Stimulated activated CD4-positive, alpha-beta T cell treated with anti-CD3 and anti-CD28 coated beads, Interleukin-12 subunit alpha, Interleukin-12 subunit beta, amount 100 ng/mL, for 24 hours (primary cell): ENCODE measurements at places on chromosomes 11 and 22.

- no peak for DNase-seq
Observed at GRCh38 chr11:134751031-134751585, 339.1 kb upstream of the B3GAT1 start.

DNA sequence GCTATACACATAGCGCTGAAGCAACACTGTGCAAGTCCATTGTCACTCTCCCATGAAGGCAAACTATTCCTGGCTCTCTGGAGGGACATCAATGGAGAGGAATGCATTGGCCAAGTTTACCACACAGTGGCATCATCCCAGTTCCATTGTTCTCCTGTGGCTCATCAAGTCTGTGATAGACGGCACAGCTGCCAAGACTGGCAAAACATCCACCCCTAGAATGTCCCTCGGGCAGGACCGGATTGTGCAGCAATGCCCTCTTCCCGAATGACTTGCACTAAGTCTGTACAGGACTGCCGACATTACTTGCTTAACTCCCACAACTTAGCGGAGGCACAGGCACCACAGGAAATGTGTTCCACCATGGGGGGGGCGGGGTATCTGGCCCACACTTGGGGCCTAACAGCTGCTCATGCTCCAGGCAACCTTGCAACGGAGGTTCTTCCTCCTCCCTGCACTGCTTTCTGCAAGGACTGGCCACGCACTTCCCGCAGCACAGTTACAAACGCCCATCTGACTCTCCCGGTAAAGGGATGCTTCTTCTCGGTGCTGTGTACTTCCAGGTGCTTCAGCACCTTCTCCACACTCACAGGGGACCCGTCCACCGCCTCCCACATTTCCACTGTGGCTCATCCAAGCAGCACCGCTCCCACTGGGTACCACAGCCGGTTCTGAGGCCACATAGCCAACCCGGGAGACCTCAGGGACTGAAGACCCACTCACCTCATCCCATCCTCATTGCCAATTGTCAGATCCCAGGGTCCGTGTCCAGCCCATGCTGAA, 1309.6 kb upstream of the RAG2 start:
- no peak for DNase-seq

DNA sequence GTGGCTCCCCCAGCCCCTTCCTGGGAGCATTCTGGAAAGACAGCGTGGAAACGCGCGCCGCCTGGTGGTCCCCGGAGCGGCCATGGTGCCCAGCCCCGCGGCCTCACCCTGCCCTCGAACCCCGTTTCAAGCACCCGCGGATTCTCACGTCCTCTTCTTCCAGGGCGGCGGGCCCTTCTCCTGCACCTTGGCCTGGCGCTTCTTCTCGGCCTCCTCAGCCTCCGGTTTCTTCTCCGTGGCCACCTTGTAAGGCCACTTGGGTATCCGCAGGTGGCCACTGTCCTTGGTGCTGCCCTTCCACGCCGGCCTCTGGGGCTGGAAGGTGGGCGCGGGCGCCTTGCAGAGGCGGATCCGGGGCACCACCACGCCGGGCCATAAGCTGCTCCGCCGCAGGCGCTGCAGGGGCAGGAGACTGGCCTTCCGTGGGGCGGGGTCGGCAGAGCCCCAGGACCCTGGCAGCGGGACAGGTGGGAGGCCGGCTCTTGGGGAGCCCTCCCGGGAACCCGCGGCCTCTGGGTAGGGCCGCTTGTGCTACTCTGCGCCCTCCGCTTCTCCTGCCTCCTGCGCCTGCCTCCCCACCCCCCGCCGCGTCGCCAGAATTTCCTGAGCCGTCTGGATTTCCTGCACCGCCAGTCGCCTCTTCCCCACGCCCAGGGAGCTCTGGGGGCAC, 83.4 kb downstream of the TRIM51G start:
- DNase-seq = no peak

- DNase-seq = no peak
Observed at GRCh38 chr11:61869708-61870451, 21.5 kb downstream of the FADS3 start.

DNA sequence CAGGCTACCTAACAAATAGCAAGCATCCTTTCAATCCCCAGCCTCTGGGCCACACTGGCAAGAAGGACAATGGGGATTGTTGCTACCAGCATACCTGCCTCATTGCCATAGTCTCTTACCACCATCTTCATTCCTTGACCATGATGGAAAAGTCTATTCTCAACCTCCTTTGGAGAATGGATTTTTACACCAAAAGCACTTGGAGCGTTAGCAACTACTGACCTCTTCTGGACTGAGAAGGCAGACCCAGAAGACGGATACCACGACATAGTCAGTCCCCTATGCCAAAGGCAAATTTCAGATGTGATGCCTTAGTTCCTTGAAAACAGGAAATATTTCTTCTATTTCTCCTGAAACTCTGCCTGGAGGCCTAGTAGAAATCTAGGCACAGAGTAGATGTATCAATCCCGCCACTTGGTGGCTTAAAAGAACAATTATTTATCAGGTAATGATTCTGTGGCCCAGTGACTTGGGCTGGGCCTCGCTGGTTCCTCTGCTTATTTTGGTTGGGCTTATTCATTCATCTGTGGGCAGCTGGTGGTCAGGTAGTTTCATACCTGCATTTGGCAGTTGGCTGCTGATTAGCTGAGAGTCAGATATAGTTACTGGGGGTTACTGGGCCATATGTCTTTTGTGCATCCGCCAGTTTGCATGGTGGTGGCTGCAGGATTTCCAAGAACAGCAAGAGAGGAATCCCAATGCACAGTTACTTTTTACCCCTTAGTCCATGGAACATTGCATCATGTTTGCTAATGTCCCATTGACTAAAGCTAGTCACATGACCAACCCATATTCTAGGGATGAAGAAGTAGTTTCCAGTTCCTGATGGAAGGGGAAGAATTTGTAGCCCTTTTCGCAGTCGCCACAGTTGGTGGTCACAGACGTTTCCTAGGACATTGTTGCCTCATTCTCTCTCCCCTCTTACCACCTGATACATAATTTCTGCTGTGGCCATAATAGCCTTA, 75.2 kb downstream of the DHCR7 start:
- DNase-seq = no peak
